ENCODE measurements at places on chromosomes 13 and 19.

DNA sequence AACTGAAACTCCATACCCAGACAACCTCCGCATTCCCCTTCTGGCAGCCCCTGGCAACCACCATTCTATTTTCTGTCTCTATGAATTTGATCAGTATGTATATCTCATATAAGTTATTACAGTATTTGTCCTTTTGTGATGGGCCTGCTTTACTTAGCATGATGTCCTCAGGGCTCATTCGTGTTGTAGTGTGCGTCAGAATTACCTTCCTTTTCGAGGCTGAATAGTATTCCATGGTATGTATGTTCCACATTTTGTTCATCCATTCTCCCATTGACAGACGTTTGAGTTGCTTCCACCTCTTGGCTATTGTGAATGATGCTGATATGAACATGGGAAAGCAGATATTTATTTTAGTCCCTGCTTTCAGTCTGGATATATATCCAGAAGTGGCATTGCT lies 5.0 kb downstream of the PLEKHF1 start:
- DNase-seq, result no peak
- H3K36me3 ChIP-seq, result peaks cover 15% of the 10 kb centered on the region
- no peak overlapping the region for H3K4me3 ChIP-seq
- no peak overlapping the region for H3K27ac ChIP-seq
- peaks cover 75% of the 10 kb centered on the region for H3K4me1 ChIP-seq

DNA sequence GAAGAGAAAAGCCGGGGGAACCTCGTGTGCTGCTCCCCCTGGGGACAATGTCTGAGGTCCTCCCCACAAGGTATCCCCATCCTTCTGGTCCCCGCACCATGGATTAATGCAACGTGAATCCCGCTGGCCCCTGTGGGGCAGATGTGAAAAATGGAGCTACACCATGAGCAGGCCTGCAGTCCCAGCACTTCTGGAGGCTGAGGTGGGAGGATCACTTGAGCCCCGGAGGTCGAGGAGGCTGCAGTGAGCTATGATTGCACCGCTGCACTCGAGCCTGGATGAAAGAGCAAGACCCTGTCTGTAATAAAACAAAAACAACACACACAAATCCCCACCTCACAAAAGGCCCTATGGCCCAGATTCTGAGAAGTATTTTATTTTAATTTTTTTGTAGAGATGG lies 1.2 kb upstream of the CFD start:
- H3K36me3 ChIP-seq, result no peaks in the 10 kb centered on the region
- H3K4me1 ChIP-seq, result peaks cover 46% of the 10 kb centered on the region
- no peaks in the 10 kb centered on the region for H3K27me3 ChIP-seq
- H3K4me3 ChIP-seq, result no peak overlapping the region

- H3K4me1 ChIP-seq, result no peaks in the 10 kb centered on the region
- H3K27ac ChIP-seq, result no peak overlapping the region
- no peak for DNase-seq
- no peaks in the 10 kb centered on the region for H3K36me3 ChIP-seq
- no peaks in the 10 kb centered on the region for H3K27me3 ChIP-seq
Observed at GRCh38 chr13:99800951-99801350, 170.6 kb downstream of the ZIC5 start.

DNA sequence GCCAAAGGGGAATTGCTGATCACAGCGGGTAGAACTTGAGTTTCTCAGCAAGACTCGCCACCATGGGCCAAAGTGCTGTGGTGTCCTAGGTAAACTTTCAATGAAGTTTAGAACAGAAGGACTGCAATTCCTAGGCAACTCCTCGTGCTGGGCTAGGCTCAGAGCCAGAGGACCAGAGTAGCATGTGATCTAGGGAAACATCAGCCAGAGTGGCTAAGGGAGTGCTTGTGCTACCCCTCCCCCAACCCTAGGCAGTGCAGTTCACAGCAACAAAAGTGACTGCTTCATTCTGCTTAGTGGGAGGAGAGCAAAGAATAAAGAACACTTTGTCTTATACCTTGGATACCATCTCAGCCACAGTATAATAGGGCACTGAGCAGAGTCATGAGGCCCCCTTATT lies 1658.6 kb upstream of the MIR17HG start:
- no peak overlapping the region for H3K27ac ChIP-seq
- H3K36me3 ChIP-seq, result no peaks in the 10 kb centered on the region
- DNase-seq, result no peak
- H3K4me1 ChIP-seq, result no peaks in the 10 kb centered on the region
- no peaks in the 10 kb centered on the region for H3K27me3 ChIP-seq

GRCh38 chr13:80030491-80030890 lies 310.4 kb downstream of the SPRY2 start:
- H3K4me1 ChIP-seq, result no peaks in the 10 kb centered on the region
- no peak overlapping the region for H3K27ac ChIP-seq
- no peaks in the 10 kb centered on the region for H3K27me3 ChIP-seq

GRCh38 chr13:24618011-24618955 lies 61.9 kb upstream of the ATP12A start:
- H3K4me3 ChIP-seq, result no peak overlapping the region
- no peak for DNase-seq
- H3K36me3 ChIP-seq, result no peaks in the 10 kb centered on the region
- no peak overlapping the region for H3K27ac ChIP-seq
- no peaks in the 10 kb centered on the region for H3K27me3 ChIP-seq

DNA sequence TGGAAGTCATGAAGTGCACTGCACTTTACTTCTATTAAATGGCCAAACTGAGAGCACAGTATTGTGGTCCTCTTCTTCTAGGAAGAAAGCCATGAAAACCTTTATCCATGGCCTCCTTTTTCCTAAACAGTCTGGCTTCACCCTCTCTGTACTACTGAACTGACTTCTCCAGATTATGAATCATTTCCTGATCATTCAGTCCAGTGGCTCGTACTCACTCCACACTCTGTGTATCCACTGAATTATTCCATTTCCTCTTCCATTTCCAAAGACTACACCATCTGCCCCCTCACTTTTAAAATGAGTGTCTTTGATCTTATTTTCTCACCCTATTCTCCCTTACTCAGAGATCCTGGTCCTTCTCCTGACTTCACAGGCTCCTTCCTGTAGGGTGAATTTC lies 29.7 kb upstream of the FREM2 start:
- no peak for DNase-seq
- no peaks in the 10 kb centered on the region for H3K27me3 ChIP-seq
- no peaks in the 10 kb centered on the region for H3K4me1 ChIP-seq
- no peaks in the 10 kb centered on the region for H3K36me3 ChIP-seq
- H3K4me3 ChIP-seq, result no peak overlapping the region

DNA sequence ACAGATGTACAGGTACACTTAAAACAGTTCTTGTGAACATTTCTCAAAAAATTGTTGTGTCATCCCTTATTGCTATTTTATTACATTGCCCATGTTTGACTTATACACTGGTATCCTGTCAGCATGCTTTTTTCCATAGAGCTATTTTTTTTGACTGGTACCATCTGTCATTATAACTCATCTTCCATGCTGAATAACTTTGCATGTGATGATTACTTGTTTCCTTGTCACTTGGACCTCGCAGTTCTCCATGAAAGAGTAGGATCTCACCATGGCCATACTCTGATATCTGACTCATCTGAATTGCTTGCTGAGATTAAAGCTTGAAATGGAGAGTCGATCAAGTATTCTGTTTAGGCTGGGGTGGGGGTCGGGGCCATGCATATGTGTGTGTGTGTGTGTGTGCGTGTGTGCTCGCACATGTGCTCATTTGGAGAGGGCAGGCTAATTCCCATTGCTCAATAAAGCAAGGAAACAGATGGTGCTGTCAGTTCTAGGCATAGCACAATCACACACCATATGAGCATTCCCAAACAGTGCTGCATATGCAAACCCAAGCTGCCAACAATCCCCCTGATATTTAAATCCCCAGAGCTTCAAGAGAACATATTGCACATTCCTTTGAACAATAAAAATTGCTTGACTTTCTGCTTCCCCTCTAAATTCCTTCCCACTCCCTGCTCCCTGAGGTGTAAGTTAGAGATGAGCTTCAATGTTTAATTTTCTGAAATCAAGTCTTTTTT lies 62.9 kb downstream of the NHLRC3 start:
- H3K4me3 ChIP-seq, result no peak overlapping the region
- H3K36me3 ChIP-seq, result no peaks in the 10 kb centered on the region
- no peak for DNase-seq
- H3K27ac ChIP-seq, result no peak overlapping the region
- H3K4me1 ChIP-seq, result no peaks in the 10 kb centered on the region

DNA sequence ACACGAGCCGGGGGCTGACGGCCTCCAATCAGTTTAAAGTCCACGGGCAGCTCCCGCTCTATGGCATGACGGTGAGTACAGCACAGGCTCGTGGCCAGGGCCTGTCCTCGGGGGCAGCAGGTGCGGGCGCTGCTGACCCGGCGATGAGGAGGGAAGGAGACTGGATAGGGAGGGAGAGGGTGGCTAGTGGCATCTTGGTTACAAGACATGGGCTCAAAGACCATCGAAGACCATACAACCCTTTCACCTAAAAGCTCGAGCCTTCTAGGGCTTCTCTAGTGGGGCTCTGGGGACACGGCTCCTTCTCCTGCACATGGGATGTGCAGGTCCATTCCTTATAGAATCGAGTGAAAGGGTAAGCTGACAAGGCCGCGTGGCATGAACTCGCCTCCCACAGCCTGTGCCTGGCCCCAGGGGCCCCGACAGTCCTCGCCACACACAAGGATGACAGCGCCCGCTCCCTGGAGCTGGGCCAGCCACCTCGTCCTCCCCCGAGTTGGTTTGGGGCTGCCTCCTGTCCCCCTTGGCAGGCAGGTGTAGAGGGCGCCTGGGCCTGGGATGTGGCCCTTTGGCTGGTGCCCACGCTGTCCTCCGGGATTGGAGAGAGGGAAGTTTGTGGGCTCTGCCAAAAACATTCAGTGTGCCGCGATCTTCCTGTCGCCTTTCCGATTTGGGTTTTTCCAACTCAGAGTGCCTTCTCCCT lies 137.6 kb downstream of the STK24 start:
- H3K4me1 ChIP-seq, result no peaks in the 10 kb centered on the region
- no peak overlapping the region for H3K4me3 ChIP-seq
- DNase-seq, result no peak
- no peak overlapping the region for H3K27ac ChIP-seq

GRCh38 chr19:43623889-43624670 lies 4.7 kb upstream of the ZNF428 start:
- no peak overlapping the region for H3K4me3 ChIP-seq
- no peaks in the 10 kb centered on the region for H3K36me3 ChIP-seq
- H3K27me3 ChIP-seq, result no peaks in the 10 kb centered on the region
- no peak for DNase-seq
- peaks cover 9% of the 10 kb centered on the region for H3K4me1 ChIP-seq

- no peak for DNase-seq
- H3K4me3 ChIP-seq, result no peak overlapping the region
- no peaks in the 10 kb centered on the region for H3K27me3 ChIP-seq
- H3K36me3 ChIP-seq, result no peaks in the 10 kb centered on the region
Observed at GRCh38 chr13:111860231-111860552, 206.8 kb upstream of the SOX1 start.

GRCh38 chr19:48110350-48110966 lies at the start of gene PLA2G4C:
Gene PLA2G4C, minus strand, starts transcription at chr19:48110817. Its CDS starts 4,288 bp downstream, at chr19:48106529.
- H3K36me3 ChIP-seq, result no peaks in the 10 kb centered on the region
- H3K4me3 ChIP-seq, result peak within 1 kb of the TSS; percentile 45
- H3K27me3 ChIP-seq, result no peaks in the 10 kb centered on the region
- H3K4me1 ChIP-seq, result peaks cover 29% of the 10 kb centered on the region
- no peak for DNase-seq

DNA sequence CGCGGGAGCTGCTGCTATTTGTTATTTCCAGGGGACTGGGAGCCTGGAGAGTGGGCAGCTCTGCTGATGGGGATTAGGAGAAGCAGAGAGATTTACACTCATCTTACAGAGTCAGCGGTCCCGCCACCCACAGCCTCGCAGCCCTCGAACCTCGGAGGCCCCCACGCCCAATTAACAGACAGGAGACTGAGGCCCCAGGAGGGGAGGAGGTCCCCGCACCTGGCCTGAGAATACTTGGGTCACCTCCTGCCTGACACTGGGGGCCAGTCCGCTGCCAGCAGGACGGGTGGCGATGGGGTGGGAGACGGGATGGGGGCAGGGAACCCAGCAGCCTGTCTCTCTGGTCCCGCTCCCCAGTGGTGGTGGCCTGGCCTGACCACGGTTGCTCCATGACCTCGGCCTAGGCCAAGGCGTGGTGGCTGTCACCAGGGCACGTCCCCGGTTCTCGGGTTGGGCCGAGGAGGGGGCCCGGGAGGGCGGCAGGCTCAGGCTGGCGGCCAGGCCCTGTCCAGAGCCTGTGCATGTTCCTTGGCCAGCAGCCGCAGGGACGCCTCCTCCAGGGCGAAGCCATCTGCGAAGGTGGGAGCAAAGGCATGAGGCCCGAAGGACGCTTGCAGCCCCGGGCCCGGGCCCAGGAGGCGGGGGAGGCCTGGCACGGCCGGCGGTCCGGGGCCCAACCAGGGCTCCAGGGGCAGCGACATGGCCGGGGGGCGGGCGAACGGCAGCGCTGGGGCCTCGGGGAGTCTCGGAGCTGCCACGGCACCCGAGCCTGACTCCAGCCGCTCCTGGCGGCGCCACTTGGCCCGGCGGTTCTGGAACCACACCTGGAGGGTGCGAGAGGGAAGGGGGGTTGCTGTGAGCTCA lies 1.7 kb downstream of the RAX2 start:
- no peak overlapping the region for H3K4me3 ChIP-seq
- no peaks in the 10 kb centered on the region for H3K4me1 ChIP-seq
- DNase-seq, result no peak

GRCh38 chr13:71797517-71797916 lies 69.5 kb downstream of the DACH1 start:
- H3K36me3 ChIP-seq, result no peaks in the 10 kb centered on the region
- no peak overlapping the region for H3K27ac ChIP-seq
- H3K4me3 ChIP-seq, result no peak overlapping the region
- no peaks in the 10 kb centered on the region for H3K27me3 ChIP-seq
- no peak for DNase-seq

DNA sequence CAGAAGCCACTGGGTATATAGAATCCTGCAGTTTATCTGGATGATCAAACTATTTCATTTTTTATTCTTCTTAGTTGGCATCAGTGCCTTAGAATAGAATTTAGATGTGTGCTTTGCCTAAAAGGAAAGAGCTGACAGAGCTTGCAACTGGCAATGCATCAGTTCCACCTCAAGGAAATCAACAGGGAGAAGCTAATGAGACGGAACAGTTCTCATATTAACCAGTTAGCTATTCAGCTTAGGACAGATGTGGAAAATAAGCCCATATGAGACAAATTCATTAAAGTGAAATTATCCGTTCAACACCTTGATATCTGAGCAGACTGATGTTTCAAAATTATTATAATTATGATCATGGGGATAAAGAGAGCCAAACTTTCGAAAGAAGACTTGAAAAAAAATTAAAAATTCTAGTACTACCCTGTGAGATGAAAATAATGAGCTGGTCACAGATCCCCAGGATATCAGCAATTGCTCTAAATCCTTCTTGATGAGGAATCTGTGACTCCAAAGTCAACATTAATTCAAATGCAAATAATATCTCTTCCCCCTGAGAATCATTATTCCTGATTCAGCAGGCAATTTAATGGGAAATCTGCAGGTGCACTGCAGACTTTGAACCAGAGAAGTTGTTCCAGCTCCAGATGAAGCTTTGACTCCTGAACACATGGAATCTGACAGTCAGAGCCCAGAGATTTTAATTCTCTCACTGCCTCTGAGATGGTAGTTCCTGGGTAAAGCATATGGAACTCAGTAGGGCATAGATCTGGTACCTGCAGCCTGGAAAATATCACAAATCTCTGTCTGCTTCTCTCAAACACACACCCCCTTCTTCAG lies 486.8 kb downstream of the FOXO1 start:
- no peak overlapping the region for H3K27ac ChIP-seq
- no peak overlapping the region for H3K4me3 ChIP-seq
- no peaks in the 10 kb centered on the region for H3K27me3 ChIP-seq
- H3K36me3 ChIP-seq, result no peaks in the 10 kb centered on the region
- no peaks in the 10 kb centered on the region for H3K4me1 ChIP-seq
